ENCODE measurements at places on chromosomes 5 and 9. TPM values are rescaled to one million over a fixed set of nuclear protein-coding genes. Genes with fewer than 3 reads are reported as not detected.

Gene NDUFS6
- total RNA-seq, result 126 TPM

Gene NUTM2F
- not detected for total RNA-seq

DNA sequence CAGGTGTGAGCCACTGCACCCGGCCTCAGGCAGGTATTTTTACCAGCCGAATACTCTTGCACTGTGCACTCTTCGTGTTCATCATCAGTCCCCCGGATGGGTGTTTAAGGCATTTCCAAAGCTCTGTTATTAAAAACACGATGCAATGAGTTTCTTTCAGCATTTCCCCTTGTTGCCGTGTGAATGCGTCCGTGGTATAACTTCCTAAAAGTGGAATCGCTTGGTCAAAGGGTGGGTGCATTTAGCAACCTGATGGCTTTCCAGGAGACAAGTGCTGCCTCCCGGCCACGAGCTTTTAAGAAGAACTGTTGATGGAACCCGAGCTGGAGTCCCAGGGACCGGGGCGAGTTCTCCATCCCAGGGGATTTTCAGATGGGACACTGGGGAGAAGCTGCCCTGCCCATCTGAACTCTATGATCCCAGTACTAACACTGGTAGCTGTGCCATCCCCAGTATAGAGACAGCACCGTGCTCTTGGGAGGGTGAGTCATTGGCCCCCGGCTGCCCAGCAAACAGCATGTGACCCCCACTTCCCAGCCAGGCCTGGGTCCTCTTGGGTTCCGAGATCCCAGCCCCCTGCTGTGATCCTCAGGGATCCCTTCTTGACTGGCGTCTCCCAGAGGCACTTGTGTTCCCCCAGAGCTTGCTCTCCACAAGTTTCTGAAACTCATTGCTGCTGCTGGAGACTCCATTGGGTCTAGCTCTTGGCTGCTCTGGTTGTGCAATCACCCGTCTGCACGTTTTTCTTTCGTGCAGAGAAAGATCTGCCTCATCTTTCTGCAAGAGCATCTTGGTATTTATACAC is 169.5 kb upstream of the IER5L start:
- DNase-seq, result peak; percentile 41

DNA sequence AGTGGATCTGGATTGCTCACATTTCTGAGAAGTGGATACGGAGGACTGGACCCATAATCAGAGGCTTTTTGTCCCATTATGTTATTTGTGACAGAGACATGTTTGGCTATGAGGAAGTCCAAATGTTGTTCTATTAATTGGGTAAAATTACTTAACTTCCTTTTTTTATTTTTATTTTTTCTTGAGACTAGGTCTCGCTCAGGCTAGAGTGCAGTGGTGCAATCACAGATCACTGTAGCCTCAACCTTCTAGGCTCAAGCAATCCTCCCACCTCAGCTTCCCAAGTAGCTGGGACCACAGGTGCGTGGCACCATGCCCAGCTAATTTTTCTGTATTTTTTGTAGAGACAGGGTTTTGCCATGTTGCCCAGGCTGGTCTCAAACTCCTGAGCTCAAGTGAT is 11.9 kb upstream of the PGGT1B start:
- no peak for DNase-seq

DNA sequence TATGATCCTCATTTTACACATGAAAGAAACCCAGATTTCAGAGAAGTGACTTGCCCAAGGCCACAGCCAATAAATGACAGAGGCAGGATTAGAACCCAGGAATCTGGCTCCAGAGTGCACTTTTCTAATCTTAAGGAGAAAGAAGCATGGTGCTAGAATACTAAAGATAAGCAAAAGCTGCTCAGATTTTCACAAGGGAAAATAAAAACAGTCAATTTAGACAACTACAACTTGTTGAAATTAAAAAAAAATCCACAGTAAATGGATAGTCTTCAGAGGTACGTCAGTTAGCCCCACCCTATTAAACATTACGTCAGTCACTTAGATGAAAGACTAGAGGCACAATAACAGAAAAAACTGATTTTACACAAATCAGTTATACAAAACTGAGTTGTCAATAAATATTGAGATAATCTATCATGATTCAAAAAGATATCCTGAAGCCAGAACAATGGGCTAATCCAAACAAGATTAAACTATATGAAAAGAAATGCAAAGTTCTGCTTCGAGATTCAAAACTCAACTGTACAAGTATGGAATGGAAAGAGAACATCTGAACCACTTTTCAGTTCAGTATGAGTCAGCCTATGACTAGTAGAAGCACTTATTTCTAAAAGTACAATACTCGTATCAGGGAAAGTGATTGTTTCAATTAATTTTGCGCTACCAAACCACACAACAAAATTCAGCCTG is 9.3 kb downstream of the TMEM245 start:
- DNase-seq, result no peak

GRCh38 chr5:29061381-29061780 is 2023.0 kb upstream of the CDH9 start:
- no peak for DNase-seq

- DNase-seq, result no peak
These were observed 286.3 kb downstream of the PDE4D start for GRCh38 chr5:59607138-59607765.

GRCh38 chr5:53373451-53374158 is 106.8 kb upstream of the FST start:
- no peak for DNase-seq

- no peak for DNase-seq
These were observed 4.3 kb downstream of the IL17B start for GRCh38 chr5:149374801-149375200.

DNA sequence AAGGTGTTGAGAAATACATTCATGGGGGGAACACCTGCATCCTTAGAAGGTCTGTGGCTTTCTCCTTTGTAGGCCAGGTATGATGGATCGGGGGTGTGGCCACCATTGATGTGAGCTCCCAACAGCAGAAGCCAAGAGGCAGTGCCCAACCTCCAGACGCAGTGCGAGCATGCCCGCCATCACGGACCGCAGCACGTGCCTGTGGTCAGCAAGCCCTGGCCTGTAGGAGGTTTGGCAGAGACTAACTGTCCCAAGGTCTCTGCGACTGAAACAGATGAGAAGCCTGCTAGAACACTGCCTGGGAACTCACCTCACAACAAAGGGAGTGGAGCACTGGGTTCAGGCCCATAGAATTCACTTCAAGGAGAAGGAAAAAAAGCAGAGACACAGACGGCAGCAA is 31.9 kb upstream of the ZNF354A start:
- no peak for DNase-seq

DNA sequence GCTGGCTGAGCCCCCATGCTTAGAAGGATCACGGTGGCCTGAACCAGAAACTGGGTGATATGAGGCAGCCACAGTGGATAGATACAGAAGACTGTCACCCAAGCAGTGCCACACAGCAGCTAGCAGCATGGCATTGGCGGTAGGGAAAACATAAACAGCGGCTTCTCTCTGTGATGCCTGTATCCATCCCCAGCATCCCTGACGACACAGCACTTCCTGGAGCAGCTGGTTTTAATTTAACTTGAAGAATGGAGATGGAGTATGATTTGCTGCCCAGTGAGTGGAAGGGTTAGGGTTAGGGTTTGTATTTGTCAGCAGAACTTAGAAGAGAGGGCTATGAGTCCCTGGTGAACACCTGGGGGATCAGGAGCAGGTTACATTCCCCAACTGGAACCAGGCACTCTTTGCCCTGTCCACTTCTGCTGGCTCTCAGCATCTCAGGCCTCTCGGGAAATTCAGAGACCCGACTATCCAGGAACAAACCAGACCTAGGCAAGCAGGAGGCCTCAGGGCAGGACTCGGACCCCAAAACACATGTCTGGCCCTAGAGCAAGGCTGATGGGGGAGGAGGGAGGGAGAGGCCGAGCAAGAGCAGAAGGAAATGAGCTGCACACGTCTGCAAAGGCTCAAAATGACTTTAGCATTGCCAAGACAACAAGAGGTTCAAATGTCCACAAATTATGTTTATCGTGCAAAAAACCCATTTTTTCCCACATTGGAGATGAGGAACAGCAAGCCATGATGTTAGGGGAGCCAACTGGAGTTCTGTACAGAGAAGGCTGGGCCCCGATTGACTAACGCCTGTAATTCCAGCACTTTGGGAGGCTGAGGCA is 6.5 kb upstream of the GGTA1 start:
- no peak for DNase-seq

Measured in Right ventricle myocardium superior (tissue), 1 donor.